ENCODE measurements at places on chromosomes 3 and 15.

GRCh38 chr15:97401195-97401594 is 559.3 kb upstream of the ARRDC4 start:
- no peak for DNase-seq

DNA sequence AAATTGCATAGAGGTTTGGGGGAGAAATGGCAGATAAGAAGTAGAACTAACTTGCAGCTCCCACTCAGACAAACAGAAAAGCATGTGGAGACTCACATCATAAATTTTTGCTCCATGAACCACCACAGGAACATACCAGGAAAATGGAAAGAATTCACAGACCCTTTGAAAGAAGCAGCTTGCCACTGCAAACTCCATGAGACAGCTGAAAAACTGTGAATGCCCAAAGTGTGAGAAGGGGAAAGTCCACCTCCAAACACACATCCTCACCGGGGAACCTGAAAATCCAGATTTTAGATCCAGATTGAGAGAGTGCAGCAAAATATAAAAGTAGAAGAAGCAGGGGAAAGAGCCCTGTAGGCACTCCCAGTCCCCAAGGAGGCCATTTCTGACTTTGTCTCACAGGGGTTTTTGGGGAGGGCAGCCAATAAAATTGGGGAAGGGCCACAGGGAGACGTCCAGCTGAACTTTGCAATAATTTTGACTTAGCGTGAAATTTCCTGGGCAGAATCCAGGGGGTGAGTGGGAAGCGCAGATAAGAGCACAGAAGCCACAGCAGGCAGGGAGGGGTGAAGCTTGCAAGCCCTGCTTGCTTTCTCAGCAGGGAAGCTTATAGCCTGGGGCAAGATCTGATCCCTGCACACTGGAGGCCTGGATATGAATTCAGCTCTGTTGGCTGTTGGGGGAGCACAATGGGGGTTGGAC is 183.4 kb upstream of the UBE2E2 start:
- no peak for DNase-seq

GRCh38 chr3:138172625-138173024 is 2.1 kb downstream of the DBR1 start:
- no peak for DNase-seq

DNA sequence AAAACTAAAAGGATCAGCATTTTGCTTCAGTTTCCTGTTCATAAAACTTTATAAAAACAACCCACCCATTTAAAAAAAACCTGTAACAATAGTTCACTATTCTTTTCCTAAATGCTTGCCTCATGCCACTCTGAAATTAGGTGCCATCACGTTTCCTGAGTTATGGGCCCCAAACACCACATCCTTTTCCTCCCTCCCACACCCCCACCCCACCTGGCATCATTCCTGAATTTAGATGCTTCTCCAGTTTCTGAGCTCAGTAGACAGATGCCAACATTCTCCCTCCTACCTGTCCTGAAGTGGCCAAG is 11.9 kb upstream of the ARHGEF3 start:
- no peak for DNase-seq

- DNase-seq = no peak
Observed at GRCh38 chr3:179565496-179565895, 2.8 kb downstream of the ACTL6A start.

GRCh38 chr3:183466575-183466974 is 38.2 kb upstream of the MCF2L2 start:
- DNase-seq = no peak

GRCh38 chr3:5972586-5972985 is 785.1 kb downstream of the EDEM1 start:
- no peak for DNase-seq

DNA sequence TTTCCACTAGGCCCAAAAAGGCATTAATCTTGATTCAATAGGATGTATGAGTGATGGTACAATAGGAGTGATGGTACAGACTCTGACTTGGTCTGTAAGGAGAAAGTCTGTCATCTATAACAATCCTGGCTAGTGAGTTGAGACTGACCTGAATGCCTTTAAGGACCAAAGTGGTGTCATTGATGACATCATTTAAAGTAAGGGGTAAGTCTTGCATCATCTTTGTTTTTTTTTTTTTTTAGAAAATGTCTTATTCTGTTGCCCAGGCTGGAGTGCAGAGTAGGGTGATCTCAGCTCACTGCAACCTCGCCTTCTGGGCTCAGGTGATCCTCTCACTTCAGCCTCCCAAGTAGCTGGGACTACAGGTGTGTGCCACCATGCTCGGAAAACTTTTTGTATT is 5.6 kb upstream of the TMEM45A start:
- no peak for DNase-seq

DNA sequence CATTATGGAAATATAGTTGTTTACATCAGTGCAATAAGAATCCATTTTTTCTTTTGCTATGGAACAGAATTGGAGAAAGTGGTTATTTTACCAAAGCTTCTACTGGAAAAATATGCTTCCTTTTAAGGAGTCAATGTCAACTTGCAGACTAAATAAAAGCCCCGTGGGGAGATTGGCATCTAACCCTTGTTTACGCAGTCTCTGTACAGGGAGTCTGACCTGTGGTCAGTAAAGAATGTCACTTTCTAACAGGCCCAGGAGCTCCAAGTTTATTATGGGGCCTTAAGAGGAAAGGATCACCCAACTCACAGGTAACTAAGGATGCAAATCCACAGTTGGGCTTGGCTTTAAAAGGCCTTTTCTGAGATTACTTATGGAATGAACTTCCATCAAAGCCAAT is 1751.2 kb downstream of the SI start:
- no peak for DNase-seq

- no peak for DNase-seq
Observed at GRCh38 chr15:79364571-79365240, 53.8 kb downstream of the TMED3 start.

DNA sequence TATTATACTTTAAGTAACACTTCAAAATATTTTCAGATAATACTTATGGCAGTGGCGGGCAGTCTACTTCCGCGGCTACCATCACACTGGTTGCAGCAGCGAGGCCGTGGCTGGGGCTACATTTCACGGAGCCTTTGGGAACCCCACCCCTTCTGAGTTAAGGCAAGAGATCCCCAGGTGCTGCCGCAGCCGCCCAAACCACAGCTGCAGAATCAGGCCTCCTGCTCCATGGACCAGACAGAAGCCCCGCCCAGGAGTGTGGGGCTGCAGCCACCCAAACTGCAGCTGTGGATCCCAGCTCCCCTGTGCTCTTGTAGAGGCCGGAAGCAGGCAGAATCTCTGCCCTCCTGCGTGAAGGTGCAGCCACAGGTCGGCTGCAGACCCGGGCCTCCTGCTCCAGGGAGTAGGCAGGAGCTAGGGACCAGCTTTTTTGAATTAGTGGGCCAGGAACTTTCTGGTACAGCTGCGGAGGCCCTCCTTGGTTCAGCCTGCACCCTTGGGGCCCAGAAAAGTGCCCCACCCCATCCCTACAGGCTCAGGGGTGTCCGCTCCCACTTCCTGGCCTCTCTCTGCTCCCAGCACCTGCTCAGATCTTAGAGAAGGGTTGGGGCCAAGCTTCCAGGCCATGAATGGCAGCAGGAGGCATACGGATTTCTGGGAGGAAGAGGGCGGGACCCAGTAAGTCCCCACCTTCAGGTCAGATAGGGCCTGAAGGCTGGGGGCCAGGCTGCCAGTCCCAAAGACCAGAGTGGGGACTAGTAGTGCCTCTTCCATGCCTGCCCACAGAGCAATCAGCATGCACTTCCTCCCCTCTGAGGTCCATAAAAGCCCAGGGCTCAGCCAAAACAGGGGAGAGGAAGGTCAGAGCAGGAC is 1188.8 kb upstream of the CADM2 start:
- DNase-seq = no peak
